ENCODE measurements at places on chromosomes 12 and 14.

DNA sequence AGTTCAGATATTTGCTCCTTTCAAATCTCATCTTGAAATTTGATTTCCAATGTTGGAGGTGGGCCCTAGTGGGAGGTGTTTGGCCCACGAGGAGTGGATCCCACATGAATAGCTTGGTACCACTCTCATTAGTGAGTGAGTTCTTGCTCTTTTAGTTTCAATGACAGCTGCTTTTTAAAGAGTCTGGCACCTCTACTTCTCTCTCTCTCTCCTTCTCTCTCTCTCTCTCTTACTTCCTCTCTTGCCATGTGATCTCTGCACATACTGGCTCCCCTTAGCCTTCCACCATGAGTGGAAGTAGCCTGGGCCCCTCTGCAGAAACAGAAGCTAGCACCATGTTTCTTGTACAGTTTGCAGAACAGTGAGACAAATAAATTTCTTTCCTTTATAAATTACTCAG is 25.1 kb downstream of the GPR65 start:
- DNase-seq, result no peak

DNA sequence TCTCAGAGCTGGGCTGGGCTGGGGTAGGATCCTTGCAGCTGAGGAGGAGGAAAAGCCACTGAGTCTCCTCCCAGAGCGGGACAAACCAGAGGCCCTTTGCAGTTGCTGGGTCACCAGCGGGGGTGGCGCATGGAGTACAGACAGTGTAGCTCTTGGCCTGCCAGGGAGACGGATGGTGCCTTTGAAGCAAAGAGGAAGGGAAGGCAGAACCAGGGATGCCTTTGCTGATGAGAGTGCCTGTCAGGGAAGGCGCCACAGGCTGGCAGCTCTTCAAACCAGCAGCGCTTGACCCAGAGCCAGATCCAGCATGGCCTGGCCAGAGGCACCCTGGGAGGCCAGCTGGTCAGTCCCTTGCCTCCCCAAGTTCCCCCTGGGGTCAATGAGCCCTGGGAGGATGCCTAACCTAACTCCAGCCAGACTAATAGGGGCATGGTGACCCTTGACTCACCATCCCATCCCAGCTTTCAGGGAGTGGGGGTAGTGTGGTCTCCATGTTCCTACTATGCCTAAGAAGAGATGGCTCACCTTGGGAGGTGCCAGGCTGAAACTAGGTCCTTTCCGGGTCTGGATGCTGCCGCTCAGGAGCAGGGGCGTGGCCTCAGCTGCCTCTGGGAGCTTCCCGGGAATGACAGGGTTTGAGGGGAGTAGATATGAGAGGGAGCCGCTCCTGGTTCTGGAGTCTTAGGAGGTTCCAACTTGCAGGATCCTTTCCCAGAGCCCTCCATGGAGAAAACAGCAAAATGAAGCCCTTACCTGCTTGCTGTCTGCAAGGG is 19.8 kb downstream of the VASH1 start:
- no peak for DNase-seq

DNA sequence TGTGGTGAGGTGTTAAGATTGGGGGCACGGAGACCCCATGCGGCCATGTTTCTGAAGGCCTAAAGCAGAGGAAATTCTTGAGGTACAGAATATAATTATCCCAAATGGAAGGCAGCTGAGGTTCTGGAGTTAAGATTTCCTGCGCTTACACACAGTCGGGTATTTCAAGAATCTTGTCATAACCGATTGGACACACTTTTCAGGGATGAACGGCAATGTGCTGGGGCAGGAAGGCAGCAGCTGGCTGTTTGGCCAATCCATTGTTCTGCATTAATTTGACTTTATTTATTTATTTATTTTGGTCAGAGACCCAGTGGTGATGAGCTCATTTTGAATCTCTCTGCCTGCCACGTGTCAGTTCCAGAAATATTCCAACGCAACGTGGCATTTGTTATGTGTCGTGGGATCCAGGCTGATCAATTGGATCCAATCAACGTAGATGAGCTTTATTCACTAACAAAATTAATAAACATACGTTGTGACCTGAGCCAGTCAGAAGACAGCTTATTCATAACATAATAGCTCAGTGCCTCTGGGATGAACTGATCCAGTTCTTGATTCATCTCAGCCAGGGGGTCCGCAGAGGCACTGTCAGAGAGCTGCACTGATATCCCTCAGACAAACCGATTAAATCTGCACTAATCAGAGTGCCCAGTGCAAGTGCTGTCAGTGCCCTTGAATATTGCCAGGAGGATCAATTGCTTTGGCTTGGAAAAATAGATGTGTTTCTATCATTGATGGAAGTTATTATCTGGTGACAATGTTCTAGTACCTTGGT is 181.0 kb downstream of the KTN1 start:
- DNase-seq, result no peak

DNA sequence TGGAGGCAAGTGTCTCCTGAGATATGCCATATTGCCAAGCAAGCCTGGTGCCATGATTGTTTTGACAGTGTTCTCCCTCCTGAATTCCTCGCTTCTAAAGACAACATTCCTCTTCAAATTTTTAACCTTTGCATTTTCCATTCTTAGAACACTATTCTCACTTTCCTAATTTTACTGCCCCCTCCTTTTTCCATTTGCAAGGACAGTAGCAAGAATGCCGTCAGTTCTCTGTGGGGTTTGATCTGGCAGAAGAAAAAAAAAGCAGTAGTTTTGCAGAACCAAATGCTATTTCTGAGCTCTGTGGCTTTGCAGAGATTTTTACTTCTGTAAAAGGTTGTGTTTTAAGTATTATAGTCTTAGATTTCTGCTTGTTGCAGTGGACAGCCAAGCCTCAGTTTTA is 295.2 kb downstream of the NUAK1 start:
- DNase-seq, result no peak

DNA sequence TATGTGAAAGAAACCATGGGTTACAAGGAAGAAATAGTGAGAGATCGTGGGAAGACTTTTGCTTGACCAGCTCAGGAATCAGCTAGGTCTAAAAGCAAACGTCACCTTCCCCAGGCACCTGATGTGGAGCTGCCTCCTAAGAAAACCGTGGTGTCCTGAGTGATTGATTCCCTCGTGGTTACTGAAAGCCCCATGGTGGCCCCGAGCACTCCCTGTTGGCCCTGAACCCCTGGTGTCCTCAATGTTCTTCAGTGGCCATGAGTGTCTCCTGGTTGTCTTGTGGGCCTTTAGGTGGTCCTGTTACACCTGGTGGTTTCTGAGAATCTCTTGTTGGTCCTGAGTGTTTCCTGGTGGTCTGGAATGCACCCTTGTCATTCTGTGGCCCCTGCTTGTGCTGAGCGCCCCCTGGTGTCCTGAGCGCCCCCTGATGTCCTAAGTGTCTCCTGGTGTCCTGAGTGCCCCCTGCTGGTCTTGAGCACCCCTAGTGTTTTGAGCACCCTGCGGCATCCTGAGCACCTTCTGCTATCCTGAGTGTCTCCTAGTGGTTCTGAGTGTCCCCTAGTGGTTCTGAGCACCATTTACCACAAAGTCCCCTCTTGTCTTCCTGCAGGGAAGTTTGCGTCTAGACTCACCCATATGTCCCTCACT is 518.7 kb downstream of the TMEM121 start:
- peak; percentile 67 for DNase-seq

DNA sequence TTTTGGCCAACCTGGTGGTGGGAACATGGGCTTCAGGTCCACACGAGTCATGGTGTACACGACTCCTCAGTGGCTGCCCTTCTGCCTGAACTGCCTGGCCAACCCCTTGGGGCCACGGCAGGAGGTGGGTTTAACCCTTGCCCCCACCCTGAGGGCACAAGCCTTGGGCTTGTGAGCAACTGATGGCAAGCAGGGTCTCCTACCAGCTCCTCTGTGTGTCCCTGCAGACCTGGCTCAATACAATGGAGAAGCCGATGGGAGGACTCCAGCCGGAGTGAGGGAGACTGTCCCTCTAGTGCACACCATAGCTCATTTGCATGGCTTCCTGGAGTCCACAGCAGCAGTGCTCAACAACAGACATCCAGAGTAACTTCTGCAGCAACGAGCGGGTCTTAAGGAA is 28.0 kb downstream of the JAG2 start:
- DNase-seq, result no peak

GRCh38 chr12:51242120-51242519 is 3.5 kb downstream of the DAZAP2 start:
- no peak for DNase-seq

DNA sequence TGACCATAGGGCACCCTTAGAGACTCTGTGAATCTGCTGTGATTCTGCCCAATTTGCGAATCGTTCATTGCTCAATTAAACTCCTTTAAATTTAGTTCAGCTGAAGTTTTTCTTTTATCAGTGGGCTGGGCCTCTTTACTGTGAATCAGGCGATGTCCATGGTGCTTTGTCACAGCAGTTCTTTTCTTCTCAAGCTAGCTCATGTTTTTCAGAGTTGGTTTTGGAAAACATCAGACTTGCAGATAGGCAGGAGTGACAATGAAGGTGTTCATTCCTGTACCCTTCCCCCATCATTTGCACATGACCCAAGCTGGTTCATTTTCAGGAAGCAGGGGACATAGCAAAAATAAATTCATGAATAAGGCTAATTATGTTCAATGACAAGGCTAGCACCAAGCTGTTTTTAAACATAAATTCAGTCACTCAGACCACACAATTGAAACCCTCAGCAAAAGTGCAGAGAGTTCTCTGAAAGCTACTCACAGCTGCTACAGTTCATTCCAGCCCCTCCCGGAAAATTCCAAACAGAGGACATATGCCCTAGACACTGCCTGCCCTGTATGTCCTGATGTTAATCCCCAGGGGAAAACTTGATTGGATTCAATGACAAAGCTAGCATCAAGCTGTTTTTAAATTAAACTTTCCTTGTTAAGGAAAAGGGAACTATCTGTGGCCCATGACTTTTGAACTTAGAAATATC is 383.3 kb downstream of the C12orf75 start:
- no peak for DNase-seq

GRCh38 chr14:80784820-80785219 is 156.7 kb downstream of the CEP128 start:
- no peak for DNase-seq

- no peak for DNase-seq
Observed at GRCh38 chr14:97462081-97462480, 664.9 kb downstream of the VRK1 start.
